ENCODE measurements at places on chromosomes 2 and 18.

GRCh38 chr2:118417406-118418120 lies 329.3 kb downstream of the INSIG2 start:
- DNase-seq, result no peak

DNA sequence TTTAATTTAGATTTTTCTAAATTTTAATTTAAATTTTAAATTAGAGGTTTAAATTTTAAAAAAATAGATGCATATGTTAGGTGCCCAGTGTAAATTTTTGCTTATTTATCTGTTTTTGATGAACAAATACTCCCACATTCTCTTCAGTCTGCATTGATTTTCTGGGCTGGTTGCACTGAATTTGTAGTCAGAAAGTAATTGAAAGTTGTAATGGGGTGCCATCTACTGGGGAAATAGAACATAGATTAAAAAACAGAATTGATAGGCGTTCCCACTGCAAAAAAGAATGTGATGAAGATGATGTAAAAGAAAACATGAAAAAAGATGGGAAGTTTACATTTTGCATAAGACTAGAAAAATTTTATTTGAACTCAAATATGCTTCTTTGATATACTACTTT lies 51.7 kb upstream of the CCDC85A start:
- DNase-seq, result no peak

- no peak for DNase-seq
These were observed 1.3 kb downstream of the B4GALT6 start for GRCh38 chr18:31683106-31683505.

- DNase-seq, result no peak
These were observed 26.5 kb downstream of the ST6GAL2 start for GRCh38 chr2:106859498-106859897.

DNA sequence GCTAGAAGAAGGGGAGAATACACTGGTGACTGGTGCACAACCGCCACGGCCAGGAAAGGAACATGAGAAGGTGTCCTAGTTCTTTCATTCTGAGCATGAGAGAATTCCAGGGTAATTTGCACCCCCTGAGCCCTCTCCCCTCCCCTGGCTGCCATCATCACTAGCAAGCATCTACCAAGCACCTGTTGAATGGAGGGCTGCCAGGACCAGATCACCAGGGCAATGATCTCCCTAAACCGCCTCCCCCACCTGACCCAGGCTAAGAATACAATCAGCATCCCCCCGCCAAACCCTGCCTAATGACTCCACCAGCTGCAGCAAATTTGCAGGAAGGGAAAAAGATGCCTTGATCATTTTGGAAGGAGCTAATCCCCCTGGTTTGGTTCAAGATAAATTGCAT lies 100.2 kb downstream of the STPG4 start:
- no peak for DNase-seq

- no peak for DNase-seq
These were observed 78.0 kb upstream of the RPL31 start for GRCh38 chr2:100924122-100924519.

- no peak for DNase-seq
These were observed 9.6 kb downstream of the TET3 start for GRCh38 chr2:73994178-73994831.

GRCh38 chr18:35374708-35375107 lies 2.4 kb downstream of the ZNF396 start:
- DNase-seq, result no peak

- DNase-seq, result no peak
These were observed 127.6 kb downstream of the PMAIP1 start for GRCh38 chr18:60027397-60027796.

GRCh38 chr2:16438613-16439321 lies 226.9 kb downstream of the CYRIA start:
- no peak for DNase-seq

DNA sequence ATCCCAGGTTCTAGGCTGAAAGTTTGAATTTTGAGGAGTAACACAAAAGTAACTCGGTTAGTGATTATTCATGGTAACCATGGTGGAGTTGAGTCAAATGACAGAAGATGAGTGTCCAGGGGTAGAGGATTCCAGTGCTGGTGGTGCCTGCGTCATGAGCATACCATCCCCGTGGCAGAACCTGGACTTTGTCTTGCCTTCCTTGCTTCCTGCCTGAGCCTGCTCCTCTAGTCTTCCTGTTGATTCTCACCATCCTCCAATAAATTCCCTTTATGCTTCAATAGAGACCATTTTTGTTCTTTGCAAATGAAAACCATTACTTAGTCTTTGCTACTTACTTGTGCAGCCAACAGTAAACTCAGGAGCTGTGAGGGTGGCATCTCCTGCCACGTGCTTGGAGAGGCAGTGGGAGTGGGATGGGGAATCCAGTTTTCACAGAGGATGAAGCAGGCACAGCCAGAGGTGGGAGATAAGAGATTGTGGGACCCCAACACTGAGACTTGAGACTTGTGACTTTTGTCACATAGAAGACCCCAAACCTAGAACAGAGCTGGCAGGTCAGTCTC lies 4.1 kb upstream of the YES1 start:
- DNase-seq, result no peak

- no peak for DNase-seq
These were observed 83.8 kb downstream of the NPAS2 start for GRCh38 chr2:100903534-100904258.

DNA sequence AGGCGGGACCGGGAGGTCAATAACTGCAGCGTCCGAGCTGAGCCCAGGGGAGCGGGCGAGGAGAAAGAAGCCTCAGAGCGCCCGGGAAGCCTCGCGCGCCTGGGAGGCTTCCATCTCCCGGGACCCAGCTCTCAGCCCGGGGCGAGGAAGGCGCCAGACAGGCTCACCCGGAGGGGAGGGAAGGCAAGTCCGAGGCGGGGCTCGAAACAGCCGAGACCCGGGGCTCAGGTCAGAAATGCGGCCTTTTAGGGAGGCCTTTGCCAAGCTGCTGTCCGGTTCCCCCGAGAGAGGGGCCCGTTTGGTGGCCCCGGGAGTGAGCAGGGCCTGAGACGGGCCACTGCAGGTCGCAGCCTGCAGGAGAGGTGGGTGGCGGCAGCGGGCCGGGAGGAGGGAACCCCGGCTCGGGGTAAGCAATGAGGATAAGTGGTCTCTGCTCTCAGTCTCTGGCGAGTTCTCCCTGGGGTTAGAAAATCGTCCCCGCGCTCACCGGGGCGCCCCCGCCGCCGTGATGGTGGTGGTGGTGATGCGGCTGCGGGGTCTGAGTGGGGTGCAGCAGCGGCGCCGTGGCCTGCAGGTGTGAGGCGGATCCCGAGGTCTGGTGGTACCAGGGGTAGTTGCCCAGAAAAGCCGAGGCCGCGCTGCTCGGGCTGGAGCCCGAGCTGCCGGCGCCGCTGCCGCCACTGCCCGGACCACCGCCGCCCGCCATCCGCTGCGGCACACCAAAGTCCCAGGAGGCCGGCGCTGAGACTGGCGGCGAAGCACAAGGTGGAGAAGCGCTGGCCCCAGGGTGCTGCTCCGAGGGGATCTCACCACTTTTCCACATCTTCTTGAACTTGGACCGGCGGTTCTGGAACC lies 2.4 kb downstream of the DLX2 start:
- DNase-seq, result no peak

DNA sequence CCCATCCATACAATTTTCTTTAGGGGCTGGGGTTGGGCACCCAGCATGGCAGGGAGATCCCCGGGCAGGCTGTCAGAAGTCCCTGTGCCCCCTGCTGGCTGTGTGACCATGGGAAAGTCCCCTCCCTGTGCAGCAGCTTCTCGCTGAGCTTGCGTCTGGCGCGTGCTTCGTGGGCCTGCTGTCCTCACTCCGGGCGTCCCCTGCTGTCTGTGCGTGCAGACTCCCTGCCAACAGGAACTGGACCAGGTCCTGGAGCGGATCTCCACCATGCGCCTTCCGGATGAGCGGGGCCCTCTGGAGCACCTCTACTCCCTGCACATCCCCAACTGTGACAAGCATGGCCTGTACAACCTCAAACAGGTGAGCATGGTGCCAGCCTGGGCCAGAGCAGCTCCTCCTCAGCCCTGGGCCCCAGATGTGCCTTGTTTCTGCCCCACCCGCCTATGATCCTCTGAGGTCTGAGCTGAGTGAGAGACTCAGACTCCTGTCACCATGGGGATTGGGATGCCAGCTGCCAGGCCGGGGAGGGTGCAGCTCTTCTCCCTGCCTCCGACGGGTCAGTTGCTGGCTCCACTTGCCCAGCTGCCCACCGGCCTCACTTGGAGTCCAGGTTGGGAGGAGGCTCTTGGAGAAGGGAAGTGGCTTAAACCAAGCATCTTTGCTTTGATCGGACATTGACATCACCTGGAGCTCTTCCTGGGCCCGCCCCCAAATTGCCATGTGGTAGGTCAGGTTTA lies 28.6 kb downstream of the IGFBP2 start:
- no peak for DNase-seq

- no peak for DNase-seq
These were observed 615.0 kb upstream of the DDX18 start for GRCh38 chr2:117199511-117199910.

GRCh38 chr2:108145557-108146326 lies 94.0 kb upstream of the SULT1C3 start:
- DNase-seq, result no peak

- DNase-seq, result no peak
These were observed 26.5 kb upstream of the C2orf74 start for GRCh38 chr2:61135510-61135909.

DNA sequence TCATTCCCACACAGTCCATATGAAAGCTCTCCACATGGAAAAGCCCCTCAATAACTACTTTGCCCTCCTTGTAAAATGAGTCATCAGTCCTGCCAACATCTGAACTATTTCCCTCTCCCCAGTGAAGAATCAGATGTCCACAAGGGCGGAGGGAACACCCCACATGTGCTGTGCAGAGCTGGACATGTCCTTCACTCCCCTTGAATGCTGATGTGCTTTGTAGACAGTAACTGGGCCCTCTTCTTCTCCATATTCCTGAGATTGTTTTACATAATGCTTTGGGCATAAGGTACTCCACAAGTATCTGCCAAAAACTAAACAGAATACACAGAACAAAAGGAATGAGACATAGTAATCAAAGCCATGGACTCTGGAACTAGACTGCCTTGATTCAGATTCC lies 879.4 kb downstream of the BCL11A start:
- DNase-seq, result no peak

DNA sequence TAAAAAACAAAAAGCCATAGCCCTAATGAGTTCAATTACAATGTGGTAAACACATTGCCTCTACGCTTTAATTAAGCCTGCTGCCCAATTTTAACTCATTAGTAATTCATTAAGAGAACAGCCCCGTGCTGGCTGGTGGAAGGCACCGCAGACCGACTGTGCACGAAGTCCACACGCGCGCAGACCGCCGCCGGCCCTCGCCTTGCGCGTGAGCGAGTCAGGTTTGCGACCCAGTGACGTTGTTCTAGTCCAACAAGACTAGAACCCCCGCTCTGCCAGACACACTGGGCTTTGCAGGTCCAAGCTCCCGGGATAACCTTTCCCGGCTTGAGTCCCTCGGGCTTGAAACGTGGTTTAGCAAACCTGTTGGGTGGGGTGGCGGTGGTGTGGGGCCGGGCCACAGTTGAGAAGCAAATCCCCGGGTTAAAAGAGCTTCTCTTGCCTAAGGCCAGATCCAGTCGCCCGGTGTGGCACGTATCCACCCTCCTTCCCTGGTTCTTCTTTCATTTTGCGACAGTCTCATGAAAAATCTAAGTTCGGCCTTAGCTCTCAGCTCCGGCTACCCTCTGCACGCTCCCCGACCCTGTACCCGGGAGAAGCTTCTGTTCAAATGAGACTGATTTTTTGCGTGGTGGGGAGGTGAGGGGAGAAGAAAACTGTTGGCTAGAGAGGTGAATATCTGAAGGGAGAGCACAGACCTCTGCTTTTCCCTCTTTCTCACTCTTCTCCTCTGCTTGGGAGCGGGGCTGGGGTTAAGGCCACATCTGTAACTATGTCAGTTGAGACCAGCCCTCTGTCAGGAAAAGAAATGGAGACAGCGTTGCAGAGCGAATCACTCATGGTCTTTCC lies 11.1 kb upstream of the SKOR2 start:
- DNase-seq, result no peak

DNA sequence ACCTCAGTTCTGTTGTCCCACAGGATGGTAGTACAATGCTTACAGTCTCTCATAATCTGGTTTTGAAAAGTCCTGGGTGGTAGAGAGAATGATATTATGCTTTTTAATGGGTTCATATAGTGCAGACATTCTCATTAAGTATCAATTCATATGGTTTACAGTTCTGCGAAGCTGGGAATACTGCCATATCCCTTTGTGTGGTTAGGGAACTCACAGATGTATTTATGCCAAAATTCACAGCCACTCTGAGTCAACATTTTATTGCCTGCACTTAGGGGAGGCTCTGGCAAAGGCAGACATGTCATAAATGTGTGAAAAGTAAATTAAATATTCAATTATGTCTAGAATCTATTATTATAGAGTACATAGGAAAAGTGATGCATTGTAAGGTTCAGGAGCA lies 808.2 kb downstream of the SUCLG1 start:
- DNase-seq, result no peak

- DNase-seq, result no peak
These were observed 86.7 kb downstream of the ATL2 start for GRCh38 chr2:38290332-38290731.

- DNase-seq, result no peak
These were observed 132.9 kb upstream of the HDAC4 start for GRCh38 chr2:239533569-239534316.

DNA sequence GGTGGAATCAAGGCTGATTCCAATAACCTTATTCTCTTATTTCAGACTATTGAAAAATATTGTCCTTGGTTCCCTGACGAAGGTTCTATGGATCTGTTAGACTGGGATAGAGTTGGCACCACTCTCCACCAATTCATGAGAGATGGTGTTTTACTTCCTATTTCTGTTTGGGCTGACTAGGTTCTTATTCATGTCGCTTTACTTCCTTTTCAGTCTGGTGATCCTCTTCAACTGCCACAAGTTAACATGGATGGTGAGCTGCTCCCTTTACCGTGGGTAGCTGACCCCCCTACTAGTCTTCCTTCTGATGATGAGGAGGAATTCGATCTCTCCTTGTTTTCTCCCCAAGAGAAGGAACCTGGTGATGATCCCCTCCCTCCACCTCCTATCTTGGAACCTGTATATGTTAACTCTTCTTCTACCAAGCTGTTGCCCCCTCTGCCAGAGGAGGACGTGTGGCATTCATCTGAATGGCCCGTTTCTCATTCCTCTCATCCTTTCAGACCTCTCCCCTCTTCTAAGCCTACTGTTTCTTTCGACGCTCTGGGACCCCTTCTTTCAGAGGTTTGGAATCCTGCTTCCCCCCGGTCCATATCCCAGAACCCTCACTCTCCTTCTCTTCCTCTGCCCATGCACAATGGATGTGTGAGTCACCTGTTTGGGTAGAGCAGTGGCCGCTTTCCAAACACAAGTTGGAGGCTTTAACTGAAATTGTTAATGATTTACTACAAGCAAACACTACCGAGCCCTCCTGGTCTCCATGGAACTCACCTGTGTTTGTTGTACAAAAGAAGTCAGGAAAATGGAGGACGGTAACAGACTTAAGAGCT lies 13.5 kb upstream of the CNOT11 start:
- no peak for DNase-seq

GRCh38 chr2:30026091-30027055 lies 105.0 kb upstream of the ALK start:
- no peak for DNase-seq

- DNase-seq, result no peak
These were observed 650.1 kb downstream of the SLC4A3 start for GRCh38 chr2:220277445-220277975.

Data from effector CD8-positive, alpha-beta T cell (primary cell).